Fibroblast of the aortic adventitia (primary cell): ENCODE measurements at places on chromosomes 3 and 15.
A peak's percentile ranks its signal among the peaks of the same experiment; 100 is the strongest.

- DNase-seq: no peak
Measured at GRCh38 chr3:100779480-100779879, 70.2 kb downstream of the TFG start.

DNA sequence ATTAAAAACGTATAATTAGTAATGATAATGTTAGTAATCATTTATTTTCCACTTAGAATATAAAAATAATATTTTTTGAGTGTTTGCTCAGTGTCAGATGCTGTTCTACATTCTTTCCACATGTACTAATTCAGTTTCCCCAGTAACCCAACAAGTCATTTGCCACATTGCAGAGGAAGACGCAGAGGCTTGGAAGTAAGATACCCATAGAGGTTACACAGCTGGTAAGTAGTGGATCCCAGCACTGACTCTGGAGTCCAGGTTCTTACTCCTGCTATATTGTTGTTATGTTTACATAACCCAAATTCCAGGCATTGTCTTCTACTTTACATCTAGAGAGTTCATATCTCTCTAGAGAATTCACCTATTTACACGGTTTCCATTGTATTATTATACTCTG is 48.2 kb upstream of the MYO5C start:
- DNase-seq: no peak

DNA sequence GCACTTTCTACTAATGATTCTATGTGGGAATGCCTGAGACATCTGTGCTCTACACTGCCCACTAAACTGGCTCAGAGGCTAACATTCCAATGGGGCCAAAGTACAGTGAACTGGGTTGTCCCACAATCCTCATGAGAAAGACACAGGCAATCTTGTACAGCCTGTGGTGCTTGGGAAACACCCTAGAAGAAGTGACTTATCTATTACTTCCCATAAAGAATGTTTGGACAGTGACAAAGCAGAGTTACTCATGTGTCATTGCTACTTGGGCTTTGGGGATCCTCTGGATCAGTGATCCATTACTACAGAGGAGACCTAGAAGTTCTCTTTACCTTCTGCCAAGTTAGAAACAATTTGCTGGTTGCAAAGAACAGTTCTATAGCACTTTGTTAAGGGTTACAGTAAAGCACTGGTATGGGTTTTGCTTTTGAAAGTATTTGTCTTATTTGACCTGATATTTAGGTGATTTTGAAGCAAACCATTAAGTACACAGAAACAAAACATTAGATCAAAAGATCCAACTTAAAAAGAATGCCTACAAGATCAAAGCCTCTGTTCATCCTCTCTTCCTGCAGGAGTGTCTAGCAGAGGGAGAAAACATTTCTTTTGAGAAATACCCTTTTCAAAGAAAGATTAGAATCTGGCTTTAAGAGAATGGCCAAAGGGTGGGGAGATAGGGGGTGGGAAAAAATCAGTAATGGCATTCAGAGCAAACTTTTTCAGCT is 75.8 kb downstream of the CTNNB1 start:
- DNase-seq: peak; percentile 63

GRCh38 chr3:23575697-23576096 is 230.1 kb upstream of the UBE2E1 start:
- DNase-seq: peak; percentile 45

DNA sequence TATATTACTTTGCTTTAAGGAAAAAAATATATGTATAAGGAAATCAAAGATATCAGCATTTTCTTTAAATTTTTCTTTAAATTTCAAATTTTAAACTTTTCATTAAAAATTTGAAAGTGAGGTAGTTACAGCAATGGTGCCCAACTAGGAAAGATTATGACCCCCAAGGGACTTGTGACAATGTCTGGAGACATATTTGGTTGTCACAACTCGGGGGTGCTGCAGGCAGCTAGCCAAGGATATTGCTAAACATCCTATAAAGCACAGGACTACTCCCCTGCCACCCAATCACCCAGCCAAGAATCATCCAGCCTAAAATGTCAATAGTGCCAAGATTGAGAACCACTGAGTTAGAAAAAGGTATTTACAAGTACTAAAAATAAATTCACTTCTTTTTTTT is 57.3 kb downstream of the SLC4A7 start:
- no peak for DNase-seq

DNA sequence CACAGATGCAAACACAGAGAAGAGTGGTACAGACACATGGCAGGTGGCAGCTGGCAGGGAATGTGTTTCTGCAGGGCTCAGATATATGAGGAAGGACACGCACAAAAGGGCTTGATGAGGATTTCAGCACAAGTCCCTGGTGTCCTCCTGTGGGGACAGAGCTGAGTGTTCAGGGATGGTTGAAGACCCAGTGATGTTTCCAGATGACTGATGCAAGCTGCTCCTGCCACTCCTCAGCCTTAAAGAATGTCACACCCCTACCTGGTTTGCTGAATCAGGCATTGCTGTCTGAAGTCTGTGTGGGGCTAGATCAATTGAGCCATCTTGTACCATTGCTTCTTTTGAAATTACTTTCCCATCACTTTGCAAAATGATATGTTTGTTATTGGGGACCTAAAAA is 40.2 kb downstream of the TNFAIP8L3 start:
- DNase-seq: no peak

DNA sequence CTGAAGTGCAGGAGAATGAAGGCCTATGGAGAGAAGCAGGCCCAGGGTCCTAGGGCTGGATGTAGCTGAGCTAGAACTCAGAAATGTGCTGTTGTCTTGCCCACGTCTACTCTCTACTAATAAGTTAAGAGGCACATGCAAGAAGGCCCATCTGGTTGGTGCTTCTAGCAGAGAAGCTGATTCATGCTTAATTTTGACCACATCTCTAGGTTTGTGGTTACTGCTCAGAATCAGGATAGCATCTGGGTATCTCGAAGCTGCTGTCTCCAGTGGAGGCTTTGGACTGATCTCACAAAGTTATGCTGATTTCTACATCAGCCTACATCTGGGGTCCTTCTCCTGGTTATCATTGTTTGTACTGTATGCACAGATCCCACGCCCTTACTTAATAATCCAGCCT is 87.3 kb downstream of the CACNA1D start:
- DNase-seq: peak; percentile 23

GRCh38 chr15:89662893-89663626 is 7.8 kb upstream of the KIF7 start:
- peak; percentile 97 for DNase-seq
